IPS DF 6.9 (cell line): ENCODE measurements at places on chromosomes 16 and 17.

GRCh38 chr16:83271970-83272575 is 535.7 kb upstream of the HSBP1 start:
- DNase-seq, result no peak

DNA sequence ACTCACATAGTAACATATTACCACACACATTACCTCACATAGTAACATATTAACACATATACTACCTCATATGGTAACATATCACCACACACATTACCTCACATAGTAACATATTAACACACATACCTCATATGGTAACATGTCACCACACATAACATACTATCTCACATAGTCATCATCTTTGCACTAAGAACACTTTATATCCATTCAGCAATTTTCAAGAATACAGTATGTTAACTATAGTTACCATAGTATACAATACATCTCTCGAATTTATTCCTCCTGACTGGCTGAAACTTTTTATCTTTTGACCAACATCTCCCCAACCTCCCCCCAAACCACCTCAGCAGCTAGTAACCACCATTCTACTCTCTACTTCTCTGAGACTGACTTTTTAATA is 7.6 kb downstream of the NUDT7 start:
- no peak for DNase-seq

DNA sequence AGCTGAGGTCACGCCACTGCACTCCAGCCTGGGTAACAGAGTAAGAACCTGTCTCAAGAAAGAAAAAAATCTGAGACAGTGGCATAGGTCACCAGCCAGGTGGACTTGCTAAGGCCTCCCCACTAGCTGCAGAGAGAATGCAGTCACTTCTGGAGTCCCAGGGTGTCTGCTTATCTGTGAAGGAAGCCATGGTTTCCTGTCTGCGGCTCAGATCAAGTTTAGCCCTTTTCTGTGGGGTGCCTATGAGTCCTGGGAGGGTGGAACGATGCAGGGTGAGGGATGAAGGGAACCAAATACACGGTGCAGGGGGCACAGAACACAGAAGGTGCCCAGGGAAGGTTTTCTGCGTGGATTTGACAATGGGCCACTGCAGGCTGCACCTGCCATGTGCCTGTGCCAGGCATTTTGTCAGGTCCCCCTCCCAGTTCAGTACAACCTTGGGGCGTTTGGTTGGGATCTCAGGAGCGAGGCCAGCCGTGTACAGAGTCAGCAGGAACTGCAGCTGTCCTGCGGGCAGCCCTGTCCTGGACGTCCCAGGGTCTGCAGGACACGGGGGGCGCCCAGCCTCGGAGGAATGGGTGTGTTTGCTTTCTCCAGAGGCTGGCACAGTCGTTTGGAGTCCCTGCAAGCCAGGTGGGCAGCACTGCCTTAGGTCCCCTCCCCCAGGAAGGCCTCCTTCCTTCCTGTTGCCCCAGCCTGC is 41.8 kb downstream of the RAB11FIP4 start:
- DNase-seq, result no peak

- no peak for DNase-seq
These were observed 6.8 kb upstream of the KRT12 start for GRCh38 chr17:40873801-40874200.
